NCI-H2081 (cell line): ENCODE measurements at places on chromosomes 5 and 9.
A peak's percentile ranks its signal among the peaks of the same experiment; 100 is the strongest.

DNA sequence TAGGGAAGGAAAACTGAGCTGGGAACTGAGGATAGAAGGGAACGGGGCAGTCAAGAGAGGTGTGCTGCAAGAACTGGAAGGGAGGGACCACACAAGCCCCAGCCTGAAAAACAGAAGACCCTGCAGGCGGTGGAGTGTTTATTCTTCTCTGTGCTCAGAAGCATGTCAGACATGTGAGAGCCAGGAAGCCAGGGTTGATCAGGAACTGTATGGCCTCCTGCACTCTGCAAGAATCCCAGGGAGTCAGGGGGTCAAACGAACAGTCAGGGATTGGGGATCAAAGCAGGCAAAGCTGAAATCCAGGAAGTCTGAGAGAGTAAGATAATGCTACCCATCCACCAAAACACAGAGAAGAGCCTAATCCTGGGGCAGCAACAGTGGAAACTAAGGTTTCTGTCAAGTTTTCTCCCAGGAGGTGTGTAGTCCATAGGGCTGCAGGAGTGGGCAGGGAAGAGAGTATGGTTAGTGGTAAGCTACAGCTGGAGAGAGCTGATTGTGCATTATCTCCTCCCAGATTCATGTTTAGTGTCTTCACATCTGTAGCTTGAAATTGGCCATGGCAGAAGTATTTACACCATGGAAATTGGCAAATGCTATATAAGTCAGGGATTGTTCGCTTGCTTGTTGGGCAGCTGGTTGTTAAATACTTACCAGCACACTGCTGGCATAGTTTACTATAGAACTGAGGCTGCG, 115.4 kb upstream of the SLC44A1 start:
- DNase-seq = no peak

- no peak for DNase-seq
These were observed 340.8 kb downstream of the DTWD2 start for GRCh38 chr5:118647587-118647986.

DNA sequence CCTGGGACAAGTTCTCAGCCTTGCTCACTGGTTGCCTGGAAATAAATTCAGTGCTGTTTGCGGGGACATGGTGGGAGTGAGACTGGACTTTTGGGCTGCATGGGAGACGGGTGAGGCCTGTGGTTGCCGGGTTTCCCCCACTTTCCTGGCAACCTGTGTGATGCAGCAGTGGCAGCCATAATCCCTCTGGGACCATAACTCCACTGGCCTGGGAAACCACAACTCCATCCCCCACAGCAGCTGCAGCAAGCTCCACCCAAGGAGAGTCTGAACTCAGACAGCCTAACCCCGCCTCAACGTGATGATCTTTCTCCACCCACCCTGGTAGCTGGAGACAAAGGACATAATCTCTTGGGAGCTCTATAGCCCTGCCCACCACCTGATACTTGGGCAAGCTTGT, 349.9 kb downstream of the PIK3R1 start:
- no peak for DNase-seq

- no peak for DNase-seq
These were observed 126.7 kb upstream of the SLCO6A1 start for GRCh38 chr5:102625468-102625867.

DNA sequence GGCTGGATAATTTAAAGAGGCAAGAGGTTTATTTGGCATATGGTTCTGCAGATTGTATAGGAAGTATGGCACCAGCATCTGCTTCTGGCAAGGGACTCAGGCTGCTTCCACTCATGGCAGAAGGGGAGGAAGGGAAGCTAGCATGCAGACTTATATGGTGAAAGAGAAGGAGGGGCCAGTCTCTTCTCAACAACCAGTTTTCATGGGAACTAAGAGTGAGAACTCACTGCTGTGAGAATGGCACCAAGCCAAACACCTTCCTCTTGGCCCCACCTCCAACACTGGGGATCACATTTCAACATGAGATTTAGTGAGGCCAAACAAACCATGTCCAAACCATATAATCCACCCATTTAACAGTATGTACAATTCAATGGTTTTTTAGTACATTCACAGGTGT, 113.3 kb upstream of the SHB start:
- DNase-seq = peak; percentile 24

DNA sequence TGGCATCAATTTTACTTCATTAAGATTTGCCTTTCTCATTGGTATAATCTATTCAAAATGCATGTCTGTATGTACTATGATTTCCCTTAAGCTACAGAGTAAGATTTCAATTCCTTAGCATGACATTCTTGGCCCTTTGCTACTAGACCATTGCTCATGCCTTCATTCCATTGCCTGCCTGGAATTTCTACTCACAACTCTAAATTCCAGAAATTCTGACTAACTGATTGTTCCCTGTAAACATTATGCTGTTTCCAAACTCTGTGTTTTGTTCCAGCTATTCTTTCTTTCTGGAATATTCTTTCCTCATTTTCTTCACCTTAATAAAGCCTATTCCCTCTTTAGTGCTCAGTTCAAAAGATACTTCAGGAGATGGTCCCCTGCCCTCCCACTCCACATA, 568.8 kb upstream of the SEMA6A start:
- no peak for DNase-seq

GRCh38 chr5:149452007-149452664, 73.0 kb upstream of the IL17B start:
- no peak for DNase-seq

GRCh38 chr5:158967541-158967940, 132.2 kb downstream of the EBF1 start:
- DNase-seq = no peak

- DNase-seq = no peak
These were observed 581.6 kb upstream of the CDH9 start for GRCh38 chr5:27619982-27620381.

GRCh38 chr5:96692441-96692840, 30.3 kb downstream of the CAST start:
- DNase-seq = no peak

GRCh38 chr9:92385953-92386352, 18.4 kb downstream of the OGN start:
- DNase-seq = no peak

GRCh38 chr5:108655750-108656450, 91.8 kb upstream of the FER start:
- DNase-seq = no peak

DNA sequence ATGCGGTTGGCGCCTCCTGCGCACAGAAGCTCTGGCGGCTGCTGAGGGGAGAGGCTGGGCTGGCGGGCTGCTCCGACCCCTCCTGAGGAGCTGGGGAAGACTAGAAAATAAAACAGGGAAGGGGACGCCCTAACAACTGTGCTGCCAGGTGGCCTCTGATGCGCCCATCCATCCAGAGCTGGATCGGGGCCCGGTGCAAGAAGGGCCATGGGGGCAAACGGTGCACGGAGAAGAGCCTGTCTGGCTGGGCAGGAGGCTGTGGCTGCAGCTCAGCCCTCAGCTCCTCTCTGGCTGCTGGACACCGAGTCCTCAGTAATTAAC, 21.0 kb upstream of the MRNIP start:
- DNase-seq = no peak

DNA sequence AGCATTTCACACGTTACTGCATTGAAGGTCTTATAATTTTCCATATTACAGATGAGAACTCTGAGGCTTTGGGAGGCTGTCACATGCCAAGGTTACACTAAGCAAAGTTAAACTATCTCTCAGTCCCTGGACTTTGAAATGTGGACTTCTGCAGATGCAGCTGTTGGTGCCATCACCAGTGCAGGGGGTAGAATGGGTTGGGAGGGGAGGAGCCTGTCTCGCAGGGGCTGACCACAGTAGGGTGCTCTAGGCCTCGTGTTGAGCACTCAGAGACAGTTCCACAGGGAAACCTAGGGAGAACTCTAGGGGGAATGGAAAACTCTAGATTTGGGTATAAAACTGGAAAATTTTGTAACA, 220.9 kb downstream of the MAPKAP1 start:
- DNase-seq = no peak

DNA sequence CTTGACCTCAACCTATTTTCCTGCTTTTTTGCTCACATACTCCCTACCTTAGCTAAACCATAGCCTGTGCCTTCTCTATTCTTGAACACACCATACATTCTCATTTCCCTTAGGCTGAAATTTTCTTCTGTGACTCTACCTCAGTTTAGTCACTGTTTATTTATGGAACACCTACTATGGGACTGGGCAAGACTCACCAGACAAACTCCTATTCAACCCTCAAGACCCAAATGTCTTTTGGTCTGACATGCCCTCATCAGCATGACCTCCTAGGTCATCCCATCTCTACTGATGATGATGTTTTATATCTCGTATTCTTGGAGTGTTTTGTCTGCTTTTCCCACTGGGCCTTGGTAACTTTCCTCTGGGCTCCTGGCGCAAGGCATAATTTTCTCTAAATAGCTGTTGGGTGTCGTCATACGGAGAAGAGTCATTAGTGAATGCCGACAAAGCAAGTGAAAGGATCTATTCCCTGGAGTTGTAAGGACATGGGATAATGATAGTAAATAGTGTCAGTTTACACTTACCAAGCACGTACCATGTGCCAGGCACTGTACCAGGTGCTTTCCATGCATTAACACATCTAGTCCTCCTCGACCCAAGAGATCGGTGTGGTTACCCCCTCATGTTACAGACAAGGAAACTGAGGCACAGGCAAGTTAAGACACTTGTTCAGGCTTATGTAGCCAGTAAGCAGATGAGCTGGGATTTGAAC, 22.4 kb upstream of the PITX1 start:
- no peak for DNase-seq

DNA sequence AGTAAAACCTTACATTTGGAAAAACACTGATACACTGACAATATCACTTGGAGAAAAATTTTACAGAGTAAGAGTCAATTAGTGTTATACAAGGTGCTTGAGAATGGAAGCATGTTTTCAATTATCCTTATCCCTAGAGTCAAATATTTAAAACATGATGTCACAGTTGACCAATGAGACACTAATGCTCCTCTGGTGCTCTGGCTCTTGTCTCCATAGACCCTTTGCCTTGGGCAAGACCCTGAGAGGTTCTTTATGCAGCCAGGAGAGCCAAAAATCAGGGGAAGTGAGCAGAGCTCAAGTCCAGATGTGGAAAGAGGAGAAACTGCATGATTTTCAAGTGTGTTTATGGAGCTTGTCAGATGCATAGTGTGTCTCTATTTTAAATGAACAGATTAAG, 153.9 kb downstream of the MARCHF11 start:
- no peak for DNase-seq

DNA sequence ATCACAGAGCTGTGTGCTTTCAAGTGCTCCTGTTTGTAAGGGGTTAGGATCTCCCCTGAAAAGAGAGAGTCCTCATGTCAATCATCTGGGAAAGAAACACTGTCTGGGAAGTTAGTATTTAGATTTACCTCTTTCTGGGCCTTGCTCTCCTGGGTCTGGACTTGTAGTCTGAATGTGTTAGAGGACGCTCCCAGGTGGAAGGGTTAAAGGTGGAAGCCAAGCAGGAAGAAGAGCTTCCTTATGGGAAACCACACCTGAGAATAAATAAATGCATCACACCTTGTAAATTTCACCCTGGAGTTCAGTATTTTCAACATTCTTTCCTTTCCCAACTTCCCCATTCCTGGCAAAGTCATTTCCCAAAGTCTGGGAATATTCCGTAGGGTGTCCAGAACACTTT, 1.3 kb downstream of the PLGRKT start:
- DNase-seq = no peak

GRCh38 chr9:91833878-91834255, 116.2 kb downstream of the ROR2 start:
- no peak for DNase-seq

GRCh38 chr5:69418554-69418953, 3.6 kb downstream of the MARVELD2 start:
- DNase-seq = no peak

GRCh38 chr5:17235731-17236330, 18.4 kb downstream of the BASP1 start:
- no peak for DNase-seq

DNA sequence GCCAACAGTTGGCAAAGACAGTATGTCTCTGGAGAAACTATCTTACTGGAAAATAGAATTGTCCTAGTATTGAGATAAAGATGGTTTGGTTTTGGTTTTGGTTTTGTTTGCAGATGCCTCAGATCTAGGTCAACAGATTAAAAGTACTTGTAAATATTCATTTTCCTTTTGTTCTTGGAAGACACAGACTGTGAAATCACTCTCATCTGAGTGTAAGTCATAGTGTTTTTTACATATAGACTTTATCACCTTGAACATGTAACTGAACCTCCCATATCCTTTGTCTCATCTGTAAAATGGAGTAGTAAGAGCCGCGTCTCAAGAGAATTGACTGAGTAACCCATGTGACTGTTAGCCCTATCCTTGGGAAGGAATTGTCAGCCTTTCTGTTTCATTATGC, 34.3 kb downstream of the MAP3K1 start:
- DNase-seq = no peak

DNA sequence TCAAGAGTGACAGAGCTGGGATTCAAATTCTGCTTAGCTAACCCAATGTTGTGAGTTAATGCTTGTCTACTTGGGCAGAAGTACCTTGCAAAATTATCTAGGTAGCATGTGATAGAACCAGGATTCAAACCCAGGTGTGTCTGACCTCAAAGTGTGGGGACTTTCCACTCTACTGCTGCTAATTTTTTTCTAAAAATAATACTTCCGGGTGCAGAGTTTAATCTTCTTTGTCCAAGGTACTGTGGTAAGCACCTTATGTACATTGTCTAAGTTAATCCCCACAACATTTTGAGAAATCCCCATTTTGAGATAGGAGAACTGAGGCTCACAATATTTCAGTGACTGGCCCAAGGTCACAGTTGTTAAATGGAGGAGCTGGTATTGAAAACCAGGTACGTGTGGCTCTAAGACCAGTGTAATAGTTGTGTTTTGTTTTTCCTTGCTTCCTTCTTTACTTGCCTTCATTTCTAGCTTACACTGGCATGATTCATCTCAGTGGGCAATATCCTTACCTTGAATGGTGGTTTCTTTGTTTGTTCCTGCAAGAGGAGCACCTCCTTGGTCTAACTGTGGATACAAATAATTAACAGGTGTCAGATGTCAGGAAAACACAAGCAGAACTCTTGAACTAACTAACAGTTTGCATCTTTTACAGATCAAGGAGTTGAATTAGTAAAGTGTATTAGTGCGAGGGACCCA, 7.5 kb downstream of the ALDOB start:
- no peak for DNase-seq
